ENCODE measurements at places on chromosomes 1 and 21.

GRCh38 chr1:154861607-154862094, 8.4 kb downstream of the KCNN3 start:
- no peak for DNase-seq

GRCh38 chr1:19973616-19974015, 5.8 kb downstream of the PLA2G2A start:
- DNase-seq: no peak

- no peak for DNase-seq
These were observed 1.7 kb downstream of the BACE2 start for GRCh38 chr21:41169701-41170100.

- no peak for DNase-seq
These were observed 14.2 kb upstream of the ARHGEF16 start for GRCh38 chr1:3440300-3440681.

DNA sequence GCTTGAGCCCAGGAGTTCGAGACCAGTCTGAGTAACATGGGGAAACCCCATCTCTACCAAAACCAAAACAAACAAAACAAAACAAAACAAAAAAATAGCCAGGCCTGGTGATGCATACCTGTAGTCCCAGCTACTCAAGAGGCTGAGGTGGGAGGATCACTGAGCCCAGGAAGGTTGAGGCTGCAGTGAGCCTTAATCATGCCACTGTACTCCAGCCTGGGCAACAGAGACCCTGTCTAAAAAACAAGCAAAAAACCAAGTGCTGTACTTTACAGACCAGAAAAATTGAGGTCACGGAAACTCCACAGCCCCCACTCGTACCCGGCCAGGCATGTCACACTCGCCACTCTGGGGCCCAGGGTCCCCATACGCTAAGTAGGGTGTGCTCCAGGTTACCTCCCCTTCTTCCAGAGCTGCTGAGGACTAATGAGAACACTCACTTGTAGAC, 22.9 kb downstream of the ATP2B4 start:
- DNase-seq: no peak

DNA sequence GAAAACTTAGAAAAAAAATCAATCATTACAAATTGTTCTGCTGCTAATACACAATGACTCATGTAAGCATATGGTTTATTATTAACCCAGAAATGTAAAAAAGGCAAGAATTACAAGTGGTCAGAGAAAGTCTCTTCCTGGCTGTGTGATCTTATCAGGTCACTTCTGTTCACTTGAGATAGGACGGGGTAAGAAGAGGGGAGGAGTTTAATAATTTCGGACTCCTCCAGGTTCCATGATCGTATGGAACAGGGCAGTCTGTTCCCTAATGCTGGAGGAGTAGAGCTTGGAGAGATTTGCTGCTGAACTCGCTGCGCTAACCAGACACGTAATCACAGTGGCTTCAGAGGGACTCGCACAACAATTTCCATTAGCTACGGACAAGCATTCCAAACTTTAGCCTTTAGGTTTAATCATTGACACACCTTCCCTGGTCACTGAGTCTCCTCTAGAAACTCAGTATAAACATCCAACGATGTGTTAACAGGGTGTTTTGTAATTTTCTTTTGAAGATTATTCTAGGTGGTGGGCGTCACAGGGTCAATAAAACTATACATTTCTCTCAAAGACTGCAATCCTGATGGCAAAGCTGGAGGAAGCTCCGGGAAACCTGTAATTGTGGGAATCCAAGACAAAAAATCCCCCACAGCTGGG, 1.3 kb downstream of the CRYZ start:
- no peak for DNase-seq

- no peak for DNase-seq
These were observed 4.7 kb downstream of the TNN start for GRCh38 chr1:175072099-175072951.

DNA sequence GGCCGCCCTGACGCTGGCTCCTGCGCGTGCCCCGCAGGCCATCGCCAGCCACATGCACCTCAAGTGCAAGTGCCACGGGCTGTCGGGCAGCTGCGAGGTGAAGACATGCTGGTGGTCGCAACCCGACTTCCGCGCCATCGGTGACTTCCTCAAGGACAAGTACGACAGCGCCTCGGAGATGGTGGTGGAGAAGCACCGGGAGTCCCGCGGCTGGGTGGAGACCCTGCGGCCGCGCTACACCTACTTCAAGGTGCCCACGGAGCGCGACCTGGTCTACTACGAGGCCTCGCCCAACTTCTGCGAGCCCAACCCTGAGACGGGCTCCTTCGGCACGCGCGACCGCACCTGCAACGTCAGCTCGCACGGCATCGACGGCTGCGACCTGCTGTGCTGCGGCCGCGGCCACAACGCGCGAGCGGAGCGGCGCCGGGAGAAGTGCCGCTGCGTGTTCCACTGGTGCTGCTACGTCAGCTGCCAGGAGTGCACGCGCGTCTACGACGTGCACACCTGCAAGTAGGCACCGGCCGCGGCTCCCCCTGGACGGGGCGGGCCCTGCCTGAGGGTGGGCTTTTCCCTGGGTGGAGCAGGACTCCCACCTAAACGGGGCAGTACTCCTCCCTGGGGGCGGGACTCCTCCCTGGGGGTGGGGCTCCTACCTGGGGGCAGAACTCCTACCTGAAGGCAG, 23.4 kb upstream of the ARF1 start:
- no peak for DNase-seq

GRCh38 chr1:202844935-202845334, 34.2 kb downstream of the PCAT6 start:
- no peak for DNase-seq

DNA sequence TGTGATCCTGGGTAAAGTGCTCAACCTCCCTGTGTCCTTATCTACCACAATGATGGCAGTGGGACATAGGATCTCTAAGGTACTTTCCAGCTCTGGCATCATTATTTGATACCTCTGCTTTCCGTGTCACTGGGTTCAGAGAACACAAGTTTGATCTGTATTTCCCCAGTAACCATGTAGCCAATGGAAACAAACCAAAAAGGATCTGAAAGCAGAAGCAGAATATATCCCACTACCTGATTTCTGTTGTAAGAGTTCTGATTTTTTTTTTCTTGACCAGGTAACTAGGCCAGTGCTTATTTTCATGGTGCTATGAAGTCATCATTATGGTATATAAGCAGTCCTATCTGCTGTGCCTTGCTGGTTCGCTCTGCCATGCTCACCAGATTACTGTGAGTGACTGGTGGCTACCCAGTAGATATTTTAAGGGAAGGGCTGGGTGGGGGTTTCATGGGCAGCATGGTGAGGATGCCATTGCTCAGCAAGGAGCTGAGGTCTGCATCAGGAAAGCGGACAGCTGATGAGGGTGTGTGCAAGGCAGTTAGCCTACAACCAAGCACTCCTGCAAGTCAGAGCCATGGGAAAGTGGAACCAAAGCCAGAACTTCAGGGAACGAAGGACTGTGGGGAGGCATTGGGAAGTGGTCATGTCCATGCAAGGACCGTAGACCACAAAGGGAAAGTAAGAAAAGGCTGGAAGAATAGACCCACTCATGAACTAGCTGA, 104.9 kb upstream of the EDEM3 start:
- DNase-seq: no peak
